Fibroblast of skin of right biceps (primary cell): ENCODE measurements at places on chromosomes 7 and 10.
A peak's percentile ranks its signal among the peaks of the same experiment; 100 is the strongest.

DNA sequence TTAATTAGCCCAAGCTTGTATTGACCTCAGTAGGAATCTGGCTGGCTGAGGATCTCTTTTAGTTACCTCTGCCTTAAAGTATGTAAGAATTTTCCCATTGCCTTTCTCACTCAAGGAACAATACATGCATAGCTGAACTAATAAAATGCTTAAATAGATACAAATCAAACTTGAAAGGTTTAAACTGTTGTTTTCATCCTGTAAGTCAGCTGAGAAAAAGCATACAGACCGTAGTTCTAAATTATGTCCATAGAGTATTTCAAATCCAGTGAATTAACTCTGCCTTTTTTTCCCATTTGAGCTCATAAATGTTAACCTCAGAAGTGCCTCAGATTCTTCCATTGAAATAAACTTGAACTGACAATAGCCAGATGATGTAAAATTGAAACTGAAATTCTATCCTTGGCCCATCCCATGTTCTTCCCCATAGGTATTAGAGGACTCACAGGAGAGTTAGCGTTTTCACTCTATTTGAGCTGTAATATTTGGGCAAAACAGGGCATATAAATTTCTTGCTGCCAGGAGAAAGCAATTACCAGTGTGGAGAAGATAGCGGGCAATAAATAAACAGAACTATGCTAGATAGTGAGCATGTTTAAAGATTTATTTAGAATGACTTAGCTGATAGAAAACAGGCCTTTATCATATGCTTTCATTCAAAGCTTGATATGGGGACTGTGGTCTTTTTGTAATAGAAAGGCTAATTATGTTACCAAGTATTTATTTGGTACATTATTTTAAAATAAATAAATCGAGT is 163.7 kb downstream of the WNT2 start:
- DNase-seq = peak; percentile 31

GRCh38 chr7:157270060-157270444 is 66.8 kb upstream of the DNAJB6 start:
- no peak for DNase-seq

DNA sequence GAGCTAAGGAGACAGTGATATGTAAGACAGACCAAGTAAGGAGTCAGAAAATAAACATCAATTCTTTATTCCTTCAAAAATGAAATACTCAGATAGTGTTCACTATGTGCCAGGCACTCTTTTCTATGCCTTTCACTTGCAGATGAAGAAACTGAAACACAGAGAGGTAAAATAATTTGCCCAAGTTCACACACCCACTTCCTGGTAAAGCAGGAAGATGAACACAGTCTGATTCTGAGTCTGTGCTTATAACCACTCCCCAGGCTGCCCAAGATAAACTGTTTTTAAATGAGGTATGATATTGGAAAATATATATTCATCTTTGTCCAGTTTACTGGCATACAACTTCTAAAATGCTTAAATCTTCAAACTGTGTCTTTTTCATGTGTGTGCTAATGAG is 294.4 kb upstream of the NPVF start:
- no peak for DNase-seq

GRCh38 chr10:60848126-60848525 is 69.8 kb downstream of the CDK1 start:
- DNase-seq = peak; percentile 58

DNA sequence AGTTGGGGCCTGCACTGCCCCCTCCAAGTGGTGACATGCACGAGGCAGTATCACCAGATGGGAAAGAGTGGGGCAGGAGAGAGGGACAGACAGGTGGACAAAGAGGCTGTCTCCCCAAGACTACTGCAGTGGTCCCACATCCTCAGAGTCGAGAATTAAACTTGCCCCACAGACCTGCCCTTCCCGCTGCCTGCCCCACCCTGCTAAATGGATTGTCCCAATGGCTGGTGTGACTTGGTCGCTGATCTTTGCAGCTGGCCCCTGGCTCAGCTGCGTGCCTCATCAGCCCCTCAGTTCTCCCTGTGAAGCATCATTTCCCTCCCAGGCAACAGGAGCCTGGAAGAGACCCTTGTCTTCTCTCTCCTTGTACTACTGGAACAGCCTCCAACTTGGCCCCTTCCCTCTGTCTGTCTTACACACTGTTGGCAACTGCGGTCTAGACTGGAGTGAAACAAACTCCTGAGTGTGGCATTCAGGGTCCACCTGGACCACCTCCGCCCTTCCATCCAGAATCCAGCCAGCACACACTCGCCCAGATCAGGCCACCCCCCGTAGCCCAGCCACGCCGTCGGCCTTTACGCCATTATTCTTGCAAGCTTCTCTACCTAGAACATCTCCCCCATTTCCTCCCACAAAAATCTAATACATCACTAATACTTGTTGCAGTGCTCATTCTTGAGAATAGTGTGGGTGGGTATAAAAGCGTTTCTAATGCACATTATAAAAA is 275.1 kb downstream of the CELF2 start:
- DNase-seq = no peak

DNA sequence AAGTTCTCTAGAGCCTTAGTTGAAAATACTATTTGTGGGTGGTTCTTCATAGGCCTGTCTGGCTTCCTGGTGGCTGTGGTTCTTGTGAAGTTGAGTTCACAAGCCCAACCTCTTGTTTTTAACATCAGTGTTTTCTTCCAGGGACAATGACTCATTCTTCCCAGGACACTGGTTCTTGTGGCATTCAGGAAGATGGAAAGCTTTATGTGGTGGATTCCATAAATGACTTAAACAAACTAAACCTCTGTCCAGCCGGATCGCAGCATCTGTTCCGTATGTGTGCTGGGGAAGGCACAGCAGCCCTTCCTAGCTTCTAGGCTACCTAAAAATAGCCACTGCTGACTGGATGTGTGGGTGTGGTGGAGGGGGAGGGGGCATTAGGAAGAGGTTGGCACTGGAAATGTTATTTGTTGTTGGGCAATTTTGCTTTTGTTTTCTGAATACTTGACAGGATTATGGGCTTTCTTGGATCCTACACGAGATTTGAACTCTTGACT is 3.9 kb downstream of the LSMEM1 start:
- peak; percentile 94 for DNase-seq

DNA sequence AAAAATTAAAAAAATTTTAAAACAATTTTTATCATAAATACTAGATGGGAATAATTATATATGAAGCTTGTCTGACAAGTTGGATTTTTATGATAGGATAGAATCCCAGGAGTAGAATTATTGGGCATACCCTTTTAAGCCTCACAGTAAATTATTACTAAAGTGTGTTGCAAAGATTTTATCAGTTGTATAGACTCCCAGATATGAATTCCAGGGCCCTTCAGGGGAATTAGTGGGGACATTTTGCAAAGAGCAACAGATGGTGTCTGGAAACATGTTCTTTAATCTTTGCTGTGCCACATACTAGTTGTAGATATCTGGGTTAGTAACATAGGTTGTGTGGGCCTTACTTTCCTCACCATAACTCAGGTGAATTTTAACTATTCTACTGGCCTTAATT is 28.7 kb downstream of the ZEB1 start:
- DNase-seq = no peak

DNA sequence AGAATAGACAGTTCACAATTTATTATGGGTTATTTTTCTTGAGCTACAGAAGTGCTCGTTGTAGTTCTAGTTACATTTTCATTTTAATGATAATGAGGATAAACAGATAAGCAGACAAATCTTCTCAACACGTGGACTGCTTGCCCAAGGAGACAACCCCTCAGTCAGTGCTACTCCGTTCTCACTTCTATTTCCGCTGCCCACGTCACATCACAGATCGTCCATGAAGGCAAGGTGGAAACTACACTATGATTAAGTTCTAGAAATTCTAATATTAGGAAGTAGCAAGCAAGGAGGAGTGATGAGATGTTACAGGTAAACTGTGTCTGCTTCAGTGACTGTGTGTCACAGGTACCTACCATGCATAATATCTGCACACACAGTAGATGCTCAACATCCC is 210.5 kb downstream of the CHCHD3 start:
- DNase-seq = no peak

DNA sequence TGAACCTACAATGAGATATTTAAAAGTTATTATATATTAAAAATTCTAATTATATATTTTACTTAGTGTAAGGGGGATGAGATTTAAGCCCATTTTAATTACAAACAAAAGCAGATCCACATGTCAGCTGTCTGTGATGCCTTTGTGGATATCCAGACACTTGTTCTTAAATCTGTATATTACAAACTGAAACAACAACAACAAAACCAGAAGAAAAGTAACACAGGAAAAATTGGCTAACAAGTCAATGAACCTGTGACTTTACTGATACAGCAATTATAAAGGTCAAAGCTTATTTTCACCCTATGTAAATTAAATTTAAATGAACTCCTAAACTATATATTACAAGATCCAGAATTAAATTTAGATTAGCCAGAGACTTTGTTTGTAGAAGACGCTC is 222.7 kb downstream of the CHCHD3 start:
- no peak for DNase-seq

DNA sequence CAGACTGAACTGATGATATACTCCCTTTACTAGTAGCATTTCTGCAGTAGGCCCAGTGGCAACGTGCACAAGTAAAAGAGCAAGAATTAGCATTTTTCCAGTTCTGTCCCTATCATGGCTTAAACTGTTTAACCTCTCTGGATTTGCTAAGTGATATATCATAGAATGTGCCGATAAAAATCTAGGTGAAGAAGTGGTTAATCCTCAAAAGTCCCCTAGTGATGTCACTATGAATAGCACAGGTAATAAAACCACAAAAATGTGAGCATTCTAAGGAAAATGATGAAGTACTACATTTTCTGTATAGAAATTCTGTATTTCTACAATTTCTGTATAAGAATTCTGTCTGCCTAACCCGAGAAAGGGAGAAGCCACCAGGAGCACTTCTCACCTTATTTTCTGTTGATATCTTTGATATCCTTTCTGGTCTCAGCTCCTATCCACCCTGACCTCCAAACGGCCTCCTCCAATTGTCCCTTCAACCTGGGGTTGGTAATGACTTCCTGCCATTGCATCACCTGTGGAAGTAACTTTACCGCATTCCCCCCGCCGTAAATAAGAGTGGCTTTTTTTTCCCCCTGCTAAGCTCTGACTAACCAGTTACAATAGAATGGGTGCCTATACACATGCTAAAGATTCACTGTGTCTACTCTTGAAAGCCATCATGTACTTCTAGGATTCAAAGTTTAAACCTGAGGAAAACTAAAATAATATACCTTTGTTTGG is 155.9 kb upstream of the ASAH2 start:
- no peak for DNase-seq

- peak; percentile 96 for DNase-seq
Observed at GRCh38 chr7:82624337-82624736, 180.8 kb upstream of the CACNA2D1 start.

GRCh38 chr10:63671317-63671937 is 150.2 kb downstream of the REEP3 start:
- peak; percentile 94 for DNase-seq

DNA sequence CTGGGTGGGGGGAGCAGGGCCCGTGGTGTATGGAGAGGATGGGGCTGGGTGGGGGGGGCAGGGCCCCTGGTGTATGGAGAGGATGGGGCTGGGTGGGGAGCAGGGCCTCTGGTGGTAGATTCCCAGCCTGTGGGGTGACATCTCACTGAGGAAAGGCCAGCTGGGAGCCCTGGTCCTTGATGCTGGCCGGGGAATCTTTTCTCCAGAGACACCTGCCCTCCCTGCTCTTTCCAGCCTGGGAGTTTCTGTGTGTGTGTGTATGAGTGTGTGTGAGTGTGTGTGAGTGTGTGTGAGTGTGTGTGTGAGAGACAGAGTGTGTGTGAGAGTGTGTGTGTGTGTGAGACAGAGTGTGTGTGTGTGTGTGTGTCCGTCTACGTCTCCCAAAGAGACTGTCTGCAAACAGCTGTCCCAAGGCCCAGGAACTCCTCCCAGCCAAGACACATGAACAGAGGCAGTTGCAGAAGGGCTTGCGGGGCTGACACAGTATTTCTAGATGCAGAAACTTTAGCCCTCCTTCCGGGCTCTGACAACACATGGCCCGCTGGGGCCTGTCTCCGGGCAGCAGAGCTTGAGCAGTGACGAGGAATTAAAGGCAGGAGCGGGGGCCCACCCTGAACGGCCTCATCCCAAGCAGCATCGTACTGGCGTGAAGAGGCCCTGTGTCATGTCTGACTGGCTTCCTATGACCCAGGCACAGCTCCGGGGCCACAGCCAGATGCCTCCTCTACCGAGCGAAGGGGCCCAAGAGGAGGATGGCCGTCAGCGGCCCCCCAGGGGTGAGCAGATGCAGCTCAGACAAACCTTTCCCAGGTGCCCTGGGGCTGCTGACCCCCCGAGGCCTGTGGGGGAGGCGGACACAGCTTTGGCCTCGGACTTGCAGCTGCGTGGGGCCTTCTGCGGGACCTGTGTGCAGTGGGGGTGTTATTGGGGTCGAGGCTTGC is 24.3 kb downstream of the FAM20C start:
- DNase-seq = peak; percentile 30
